ENCODE measurements at places on chromosomes 3 and 15. TPM values are rescaled to one million over a fixed set of nuclear protein-coding genes. Genes with fewer than 3 reads are reported as not detected.

Gene HTR3D
- total RNA-seq, result not detected

Gene GUCA1C
- total RNA-seq, result not detected

DNA sequence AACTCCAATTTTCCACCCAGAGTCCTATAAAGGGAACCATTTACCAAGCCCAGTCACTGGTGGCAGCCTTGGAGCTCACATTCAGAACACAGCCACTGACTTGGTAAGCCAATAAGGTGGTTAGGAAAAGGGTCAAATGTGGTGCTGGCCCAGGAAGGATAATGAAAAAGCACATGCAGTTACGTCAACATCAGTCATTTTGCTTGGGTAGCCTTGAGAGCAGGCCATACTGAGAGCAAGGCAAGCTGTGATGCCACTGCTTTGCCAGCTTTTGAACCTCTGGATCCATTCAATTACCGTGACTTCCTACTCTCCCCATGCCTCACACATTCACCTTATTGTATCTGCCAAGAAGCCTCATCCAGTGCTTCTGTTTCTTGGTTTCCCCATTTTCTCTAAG, 253.6 kb downstream of the OPA1 start:
- DNase-seq, result no peak

DNA sequence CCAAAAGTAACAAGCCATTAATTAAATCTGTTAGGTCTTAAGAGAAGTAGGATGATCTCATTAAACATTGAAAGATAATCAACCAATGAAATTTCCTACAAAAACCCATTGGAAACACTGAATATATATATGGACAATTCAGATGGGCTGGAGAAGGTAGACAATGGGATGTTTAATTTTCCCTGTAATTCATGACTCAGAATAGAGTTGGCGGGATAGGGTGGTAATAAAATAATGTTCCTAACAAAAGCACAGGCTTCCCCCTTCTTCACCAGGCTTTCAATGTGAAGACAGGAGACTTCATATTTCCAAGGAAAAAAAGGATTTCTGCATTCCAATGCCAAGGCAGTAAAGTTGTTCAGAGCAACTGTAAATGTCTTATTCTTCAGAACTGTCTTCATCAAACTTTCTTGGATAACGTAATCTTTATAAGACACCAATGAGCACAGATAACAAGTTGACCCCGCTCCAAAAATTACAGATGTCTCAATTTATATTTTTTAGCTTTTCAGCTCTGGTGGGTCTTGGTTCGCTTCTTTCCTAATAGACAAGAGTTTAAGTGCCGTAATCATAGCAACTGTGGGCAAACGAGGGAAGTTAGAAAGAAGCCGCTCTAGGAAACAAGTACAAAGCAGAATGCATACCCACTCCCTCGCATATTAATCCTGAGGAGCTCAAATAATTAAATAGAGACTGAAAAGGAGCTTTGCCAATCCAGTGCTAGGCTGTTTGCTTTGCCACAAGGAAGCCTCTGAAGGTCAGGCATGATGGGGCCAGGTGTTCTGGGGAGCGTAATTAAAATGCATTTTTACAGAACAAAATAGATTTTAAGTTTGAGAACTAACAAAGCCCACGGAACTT, 377.0 kb downstream of the FOXP1 start:
- no peak for DNase-seq

- DNase-seq, result no peak
These were observed 44.6 kb downstream of the TFDP2 start for GRCh38 chr3:142104763-142105162.

DNA sequence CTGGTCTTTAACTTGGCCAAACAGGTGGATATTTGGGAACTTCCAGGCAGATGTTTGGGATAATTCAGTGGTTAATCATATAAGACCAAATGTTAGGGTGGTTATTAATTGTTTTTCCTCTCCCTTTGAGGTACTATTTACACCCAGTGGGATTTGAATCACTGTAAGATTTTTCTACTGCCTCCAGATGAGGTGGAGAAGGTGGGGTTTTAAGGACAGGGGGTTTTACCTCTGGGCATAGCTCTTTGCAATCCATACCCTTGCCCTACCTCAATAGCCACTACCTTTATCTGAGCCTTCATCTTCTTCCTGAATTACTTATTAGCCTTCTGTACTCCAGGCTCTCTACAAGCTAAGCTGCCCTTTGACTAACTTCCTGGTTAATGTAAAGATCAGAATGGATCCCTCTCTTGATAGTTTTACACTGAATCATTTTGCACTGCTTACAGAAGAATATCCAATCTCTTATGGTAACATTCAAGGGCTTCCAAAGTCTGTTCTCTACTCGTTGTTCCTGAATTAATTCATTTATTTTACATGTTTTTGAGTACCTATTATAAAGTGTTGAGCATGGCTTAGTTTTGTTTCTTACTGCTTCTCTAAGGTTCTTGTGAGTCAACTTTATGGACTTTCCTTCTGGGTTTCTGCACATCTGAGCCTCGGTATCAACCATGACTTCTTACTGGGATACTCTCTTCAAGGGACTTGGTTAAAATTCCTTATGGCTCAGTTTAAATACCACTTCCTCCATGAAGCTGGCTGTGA, 331.2 kb upstream of the TBL1XR1 start:
- DNase-seq, result no peak

Gene FHIT
- 20.5 TPM for total RNA-seq

Gene RETNLB
- total RNA-seq, result not detected

Gene PIERCE2
- total RNA-seq, result not detected

DNA sequence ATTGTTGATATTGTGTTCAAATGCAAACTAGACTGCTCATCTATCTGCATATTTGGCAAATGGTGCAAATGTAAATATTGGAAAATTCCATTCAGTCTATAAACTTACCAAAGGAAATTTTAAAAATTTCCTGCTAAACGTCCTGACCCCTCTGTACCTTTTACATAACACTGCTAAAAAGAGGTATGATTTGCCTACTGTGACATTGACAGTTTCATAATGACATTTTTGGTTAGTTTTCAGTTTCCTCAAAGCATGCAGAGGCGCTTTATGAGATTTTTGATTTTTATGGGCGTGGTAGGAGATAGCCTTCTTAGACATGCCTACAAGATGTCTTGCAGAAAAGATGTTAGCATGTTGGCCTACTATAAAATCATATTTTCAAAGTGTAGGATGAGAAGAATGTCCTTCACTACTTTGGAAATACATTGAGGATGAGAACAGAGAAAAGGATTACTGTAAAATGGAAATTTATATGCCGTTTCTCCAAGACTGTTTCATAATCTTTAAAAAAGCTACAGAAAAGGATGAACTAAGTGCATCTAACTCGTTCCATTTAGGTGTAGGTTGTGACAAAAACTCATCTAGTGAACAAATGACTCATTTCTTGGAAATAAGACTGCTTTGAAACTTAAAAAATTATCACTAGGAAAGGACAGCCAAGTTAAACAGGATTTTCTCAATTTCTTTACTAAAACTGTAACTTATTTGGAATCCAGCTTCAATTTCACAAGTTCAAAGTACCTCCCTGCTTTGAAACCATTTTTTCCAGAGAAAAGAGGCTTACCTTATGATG, 14.5 kb upstream of the ISLR start:
- no peak for DNase-seq

- no peak for DNase-seq
These were observed 80.1 kb downstream of the SETD2 start for GRCh38 chr3:47083786-47084185.

DNA sequence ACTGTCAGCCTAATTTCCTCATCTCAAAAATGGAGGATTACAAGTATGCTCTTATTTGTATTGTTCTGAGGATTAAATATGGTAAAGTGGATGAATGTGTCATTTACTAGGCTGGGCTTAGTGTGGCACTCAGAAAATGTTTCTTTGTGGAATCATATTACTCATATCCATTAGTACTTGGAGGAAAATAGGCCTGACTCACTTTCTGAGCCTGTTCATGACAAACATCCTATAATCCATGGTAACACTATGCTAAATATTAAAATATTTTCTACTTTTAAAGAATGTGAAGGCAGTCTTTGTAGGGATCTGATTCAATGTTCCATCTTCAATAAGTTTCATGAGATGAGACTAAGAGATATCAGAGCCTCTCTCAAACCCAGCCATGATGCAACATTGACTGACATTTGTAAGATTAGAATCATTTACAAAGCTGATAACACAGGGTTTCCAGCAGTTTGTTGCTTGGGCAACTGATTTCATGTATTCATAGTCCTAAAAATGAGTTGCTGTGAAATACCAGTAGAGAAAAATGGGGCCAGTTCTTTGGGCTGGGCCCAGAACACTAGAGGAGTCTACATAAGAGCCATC, 1048.5 kb downstream of the NTRK3 start:
- DNase-seq, result no peak

DNA sequence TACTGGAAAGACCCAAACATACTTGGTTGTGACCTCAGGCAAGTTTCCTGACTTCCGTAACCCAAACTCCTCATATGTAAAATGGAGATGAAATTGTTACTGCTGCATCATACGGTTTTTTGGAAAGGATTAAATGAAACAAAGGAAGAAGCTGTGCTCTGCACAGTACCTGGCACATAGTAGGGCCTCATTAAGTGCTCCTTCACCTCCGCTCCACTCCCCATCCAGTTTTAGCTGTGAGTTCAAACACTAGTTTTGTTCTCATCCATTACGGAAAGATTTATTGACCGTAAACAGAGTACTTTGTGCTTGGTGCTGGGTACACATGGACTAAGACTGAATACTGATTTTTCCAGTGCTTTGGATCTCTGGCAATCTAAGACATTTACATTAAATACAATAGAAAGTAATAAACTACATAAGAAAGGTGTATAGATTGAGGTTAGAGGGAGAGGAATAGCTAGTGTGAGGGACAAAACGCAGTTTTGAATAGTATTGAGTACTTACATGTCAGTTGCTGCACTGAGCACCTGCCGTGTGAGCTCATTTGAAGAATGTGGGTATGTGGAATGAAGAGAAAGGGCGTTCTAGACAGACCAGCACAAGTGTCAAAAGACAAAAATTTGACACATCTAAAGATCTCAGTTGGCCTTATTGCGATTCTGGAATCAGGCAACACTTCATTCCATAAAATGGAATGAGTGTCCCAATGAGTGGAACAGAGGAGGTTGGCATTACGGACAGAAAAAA, 594 bp upstream of the ICE2 start:
- no peak for DNase-seq

- DNase-seq, result no peak
These were observed 44.0 kb downstream of the CCDC54 start for GRCh38 chr3:107421170-107421792.

All from activated T-helper 2 cell treated with anti-CD3 and anti-CD28 coated beads, Interferon-gamma antibody, Interleukin-2, Interleukin-4, amounts not matched to agents 10 μg/mL and 5 μg/mL and 100 μg/mL, durations not matched to agents 14 hours and 24 hours and 36 hours (primary cell).